Hematopoietic multipotent progenitor cell (in vitro differentiated cells): ENCODE measurements at places on chromosomes 4 and X. TPM values are rescaled to one million over a fixed set of nuclear protein-coding genes. Genes with fewer than 3 reads are reported as not detected.
A peak's percentile ranks its signal among the peaks of the same experiment; 100 is the strongest.

GRCh38 chrX:38804682-38805431 is 3.6 kb downstream of the MID1IP1 start:
- DNase-seq = no peak

GRCh38 chr4:76803522-76803921 is 94.4 kb downstream of the SOWAHB start:
- DNase-seq = no peak

GRCh38 chr4:137647375-137647774 is 115.1 kb upstream of the PCDH18 start:
- no peak for DNase-seq

GRCh38 chrX:16687514-16687913 is 25.0 kb downstream of the CTPS2 start:
- DNase-seq = no peak

GRCh38 chr4:140256941-140257340 is 103.0 kb upstream of the MAML3 start:
- no peak for DNase-seq

GRCh38 chr4:185343726-185344581 is 51.8 kb downstream of the LRP2BP start:
- DNase-seq = no peak

GRCh38 chr4:1512738-1513660 is 106.8 kb upstream of the NKX1-1 start:
- DNase-seq = peak; percentile 28

Gene LRP2BP
- 0.54 TPM for total RNA-seq

Gene GSPT2
- 5.1 TPM for total RNA-seq

Gene COL4A5
- total RNA-seq = under 0.01 TPM
